ENCODE measurements at places on chromosomes 6 and 20. TPM values are rescaled to one million over a fixed set of nuclear protein-coding genes. Genes with fewer than 3 reads are reported as not detected.

DNA sequence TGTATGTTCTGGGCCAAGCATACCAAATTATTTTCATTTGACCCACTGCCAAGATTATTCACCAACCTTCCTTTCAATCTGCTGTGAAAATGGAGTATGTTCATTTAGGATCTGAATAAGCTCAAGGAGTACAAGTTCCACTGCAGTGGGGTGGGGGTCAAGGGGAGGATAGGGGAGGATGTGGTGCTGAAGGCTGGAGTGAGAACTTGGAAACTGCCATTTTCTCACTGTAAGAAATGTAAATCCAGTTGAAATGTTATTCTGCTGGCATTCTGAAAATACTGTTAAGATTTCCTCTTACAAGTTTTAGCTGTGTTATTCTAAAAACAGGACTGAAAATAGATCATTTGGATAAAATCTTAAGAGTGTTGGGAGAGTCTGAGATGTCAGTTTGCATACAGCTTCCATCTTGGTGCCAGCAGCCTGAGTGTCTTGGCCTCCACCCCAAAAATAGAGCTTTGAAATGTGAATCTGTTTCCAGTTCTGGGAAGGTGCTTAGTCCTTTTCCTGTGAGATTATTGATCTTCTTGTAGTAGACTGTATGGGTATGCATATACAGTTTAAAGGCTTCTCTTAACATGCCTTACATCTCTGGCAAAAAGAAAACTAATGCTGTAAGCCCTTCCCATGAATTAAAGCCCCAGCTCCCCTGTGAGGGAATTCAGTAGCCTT is 84.3 kb downstream of the CTNNBL1 start:
- no peak for DNase-seq

DNA sequence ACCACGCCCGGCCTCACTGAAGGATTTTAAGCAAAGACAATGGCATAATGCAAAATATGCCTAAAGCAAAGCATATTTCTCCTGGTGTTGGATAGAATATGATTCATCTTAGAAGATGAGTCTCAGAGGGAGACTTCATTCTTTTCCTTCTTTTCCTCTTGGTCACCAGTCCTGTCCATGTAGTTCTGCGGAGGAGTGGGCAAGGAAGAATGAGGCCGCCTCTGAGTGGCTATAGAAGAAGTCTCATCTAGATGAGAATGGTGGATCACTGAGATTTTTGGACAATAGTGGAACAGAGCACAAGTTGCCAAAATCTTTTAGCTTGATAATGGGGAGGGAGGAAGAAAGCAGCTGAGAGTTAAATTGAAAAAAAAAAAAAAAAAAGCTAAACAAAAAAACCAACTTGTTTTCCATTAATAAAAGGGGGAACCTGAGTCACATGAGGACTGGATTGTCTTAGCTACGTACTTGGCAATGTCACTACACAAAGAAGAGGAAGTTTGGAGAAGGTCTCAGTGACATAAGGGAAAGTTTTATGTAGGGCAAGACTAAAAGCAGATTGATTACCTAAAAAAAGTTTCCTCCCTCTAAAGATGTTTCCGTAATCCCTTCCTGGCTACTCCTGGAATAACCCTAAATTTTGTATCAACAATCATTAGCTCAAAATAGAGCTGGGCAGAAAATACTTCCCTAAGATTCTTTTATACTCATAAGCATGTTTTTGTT is 6.0 kb downstream of the CD83 start:
- no peak for DNase-seq

Gene DUSP15
- 9.2 TPM for total RNA-seq

DNA sequence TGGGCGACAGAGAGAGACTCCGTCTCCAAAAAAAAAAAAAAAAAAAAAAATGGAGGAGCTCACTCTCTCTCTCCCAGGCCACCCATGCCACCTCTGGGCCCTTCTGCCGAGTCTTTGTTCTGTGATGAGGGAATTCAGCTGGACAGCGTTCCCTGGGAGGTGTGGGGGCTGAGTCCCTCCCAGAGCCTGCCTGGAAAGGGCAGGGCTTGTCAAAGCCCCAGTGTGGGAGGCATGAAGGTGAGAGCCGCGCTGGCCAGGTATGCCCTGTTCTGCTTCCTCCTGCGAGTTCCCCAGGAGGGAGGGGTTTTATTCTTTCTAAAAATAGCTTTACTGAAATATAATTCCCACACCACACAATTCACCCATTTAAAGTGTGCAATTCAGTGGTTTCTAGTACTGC is 69.6 kb downstream of the TMEM242 start:
- DNase-seq, result no peak

DNA sequence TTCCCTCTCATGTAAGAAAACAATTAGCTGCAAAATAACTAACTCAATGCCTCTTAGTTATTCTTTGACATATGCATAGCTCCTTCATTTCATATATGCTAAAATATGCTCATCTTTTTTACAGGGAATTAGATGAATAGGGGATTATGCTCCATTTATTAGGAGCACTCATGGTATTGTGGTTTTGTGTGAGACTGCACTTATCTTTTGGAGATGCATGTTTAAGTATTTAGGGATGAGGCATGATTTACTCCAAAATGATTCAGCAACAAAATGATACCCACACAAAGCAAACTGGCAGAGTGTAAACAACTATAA is 8.8 kb downstream of the BNIP5 start:
- no peak for DNase-seq

GRCh38 chr6:50655848-50656453 is 57.4 kb upstream of the TFAP2D start:
- peak; percentile 29 for DNase-seq
